ENCODE measurements at places on chromosomes 12 and 14. TPM values are rescaled to one million over a fixed set of nuclear protein-coding genes. Genes with fewer than 3 reads are reported as not detected.

AICDA gene
- total RNA-seq, result not detected

LRTM2 gene
- total RNA-seq, result not detected

FGF6 gene
- total RNA-seq, result not detected

ANO4 gene
- not detected for total RNA-seq

DNA sequence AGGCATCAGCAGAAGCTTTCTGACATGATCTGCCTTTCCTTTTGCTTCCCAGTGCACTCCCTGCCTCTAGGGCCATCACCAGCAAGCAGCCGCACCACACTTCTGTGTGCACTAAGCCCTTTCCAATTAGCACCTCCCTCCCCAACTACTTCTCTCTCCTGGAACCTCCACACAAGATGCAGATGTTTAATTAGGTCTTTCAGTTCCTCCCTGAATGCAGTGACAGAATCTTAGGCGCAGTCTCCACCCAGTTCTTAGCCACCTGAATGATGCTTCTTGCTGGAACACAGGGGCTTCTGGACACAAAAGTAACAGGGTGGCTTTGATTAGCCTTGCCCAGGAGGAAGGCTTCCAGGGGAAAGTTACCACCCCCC lies 32.9 kb downstream of the NIN start:
- no peak overlapping the region for H3K27ac ChIP-seq
- no peak for DNase-seq
- H3K36me3 ChIP-seq, result no peaks in the 10 kb centered on the region

- no peaks in the 10 kb centered on the region for H3K36me3 ChIP-seq
- H3K4me1 ChIP-seq, result no peaks in the 10 kb centered on the region
- H3K4me3 ChIP-seq, result no peak overlapping the region
- H3K27me3 ChIP-seq, result no peaks in the 10 kb centered on the region
These were observed 196.6 kb downstream of the PCNX1 start for GRCh38 chr14:71103662-71104484.

- H3K4me1 ChIP-seq, result no peaks in the 10 kb centered on the region
- no peak for DNase-seq
- H3K27ac ChIP-seq, result no peak overlapping the region
- no peaks in the 10 kb centered on the region for H3K36me3 ChIP-seq
These were observed 167.9 kb downstream of the NUAK1 start for GRCh38 chr12:105970885-105971284.

DNA sequence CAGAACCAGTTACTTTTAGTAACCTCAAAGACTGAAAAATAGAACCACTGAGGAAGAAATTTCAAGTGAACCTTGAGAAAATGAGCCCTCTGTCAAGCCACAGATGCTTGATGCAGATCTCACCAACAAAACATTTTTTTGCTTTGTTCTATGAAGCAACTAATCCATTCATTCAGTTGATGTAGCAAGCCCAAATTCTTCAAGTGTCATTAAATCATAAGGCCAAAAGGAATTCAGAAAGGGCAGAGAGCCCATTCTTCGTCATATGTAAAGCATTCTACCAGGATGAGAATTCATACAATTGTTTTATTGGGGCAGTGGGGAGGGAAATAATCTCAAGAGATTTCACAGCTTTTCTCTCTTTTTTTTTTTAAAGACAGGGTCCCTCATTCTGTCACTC lies 218.0 kb upstream of the RGS6 start:
- H3K4me3 ChIP-seq, result no peak overlapping the region
- H3K4me1 ChIP-seq, result peaks cover 8% of the 10 kb centered on the region
- H3K27ac ChIP-seq, result no peak overlapping the region
- H3K36me3 ChIP-seq, result peaks cover 4% of the 10 kb centered on the region
- no peaks in the 10 kb centered on the region for H3K27me3 ChIP-seq

- no peaks in the 10 kb centered on the region for H3K36me3 ChIP-seq
- no peaks in the 10 kb centered on the region for H3K4me1 ChIP-seq
- no peaks in the 10 kb centered on the region for H3K27me3 ChIP-seq
- no peak overlapping the region for H3K4me3 ChIP-seq
These were observed 6.7 kb upstream of the TESC start for GRCh38 chr12:117105902-117106301.

DNA sequence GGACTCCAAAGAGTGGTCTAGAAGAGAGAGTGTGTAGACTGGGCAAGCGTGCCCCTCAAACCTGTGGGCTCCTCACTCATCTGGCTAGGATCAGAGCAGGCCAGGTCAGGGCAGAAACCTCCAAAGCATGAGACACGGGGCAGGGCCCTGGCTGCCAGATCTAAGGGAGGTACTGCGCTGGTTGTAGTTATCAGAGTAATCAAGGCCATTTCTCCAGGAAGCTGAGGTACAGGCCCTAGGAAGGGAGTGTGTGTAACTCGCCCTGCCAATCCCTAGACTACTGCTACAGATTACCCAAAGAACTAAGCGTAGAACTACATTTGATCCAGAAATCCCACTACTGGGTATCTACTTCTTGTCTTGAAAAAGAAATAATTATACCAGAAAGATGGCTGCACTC lies 84.5 kb downstream of the SSPN start:
- H3K27ac ChIP-seq, result no peak overlapping the region
- no peaks in the 10 kb centered on the region for H3K36me3 ChIP-seq
- H3K4me1 ChIP-seq, result no peaks in the 10 kb centered on the region
- DNase-seq, result no peak
- H3K4me3 ChIP-seq, result no peak overlapping the region
- H3K27me3 ChIP-seq, result no peaks in the 10 kb centered on the region

DNA sequence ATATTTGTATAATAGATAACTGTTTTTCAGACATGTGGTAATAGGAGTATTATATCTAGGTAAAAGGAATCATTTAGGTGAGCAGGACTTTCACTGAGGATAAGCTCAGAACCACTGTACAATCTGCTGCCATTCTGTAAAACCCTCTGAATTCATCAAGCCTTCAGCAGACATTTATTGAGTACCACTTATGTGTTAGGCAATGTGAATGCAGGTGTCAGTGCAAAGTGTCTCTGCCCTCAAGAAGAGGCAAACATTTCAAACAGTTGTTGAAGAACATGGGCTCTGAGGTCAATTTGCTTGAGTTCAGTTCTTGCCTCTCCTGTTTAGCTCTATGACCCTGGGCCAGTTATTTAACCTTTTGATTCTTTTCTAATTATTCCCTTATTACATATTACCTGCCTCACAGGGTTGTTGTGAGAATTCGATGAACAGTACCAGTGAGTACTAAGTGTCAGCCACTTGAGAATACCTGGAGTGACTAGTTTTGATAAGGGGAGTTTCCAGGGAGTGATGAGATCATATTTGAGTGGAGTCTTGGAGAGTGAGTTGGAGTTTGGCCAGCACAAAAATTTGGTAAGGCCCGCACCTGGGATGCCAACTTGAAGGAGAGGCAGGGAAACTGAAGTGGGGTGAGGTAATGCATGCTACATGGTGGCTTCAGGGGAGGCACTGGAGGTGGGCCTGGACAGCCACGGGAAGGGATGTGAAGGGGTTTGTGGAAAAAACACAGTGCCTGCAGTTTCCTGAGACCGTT lies 33.7 kb downstream of the RASSF8 start:
- no peak overlapping the region for H3K4me3 ChIP-seq
- no peak overlapping the region for H3K27ac ChIP-seq
- no peaks in the 10 kb centered on the region for H3K36me3 ChIP-seq
- DNase-seq, result no peak
- H3K4me1 ChIP-seq, result no peaks in the 10 kb centered on the region

- DNase-seq, result no peak
- no peaks in the 10 kb centered on the region for H3K27me3 ChIP-seq
- no peaks in the 10 kb centered on the region for H3K4me1 ChIP-seq
These were observed 765 bp downstream of the SCYL2 start for GRCh38 chr12:100267603-100268281.

Measured in right lobe of liver (tissue), 6 donors.